Activated naive CD4-positive, alpha-beta T cell (primary cell): ENCODE measurements at places on chromosomes 5 and 9.
A peak's percentile ranks its signal among the peaks of the same experiment; 100 is the strongest.

DNA sequence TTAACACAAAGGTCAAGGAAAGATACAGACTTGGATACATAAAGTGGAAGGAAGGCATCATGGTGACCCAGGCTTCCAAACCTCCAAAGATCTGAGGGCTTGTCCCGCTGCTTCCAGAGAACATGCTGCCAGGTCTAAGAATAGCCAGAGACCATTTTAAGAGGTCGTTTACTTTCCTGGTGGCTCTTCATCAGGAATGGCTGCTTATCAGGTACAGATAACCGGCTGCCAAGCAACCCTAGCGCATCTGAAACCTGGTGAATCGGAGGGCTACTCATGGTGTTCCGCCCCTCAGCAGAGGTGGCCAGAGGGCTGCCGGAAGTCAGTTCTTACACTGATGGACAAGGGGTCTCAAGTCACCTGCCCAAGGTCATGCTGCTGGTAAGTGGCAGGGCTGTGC is 251.3 kb upstream of the DAP start:
- DNase-seq: no peak

DNA sequence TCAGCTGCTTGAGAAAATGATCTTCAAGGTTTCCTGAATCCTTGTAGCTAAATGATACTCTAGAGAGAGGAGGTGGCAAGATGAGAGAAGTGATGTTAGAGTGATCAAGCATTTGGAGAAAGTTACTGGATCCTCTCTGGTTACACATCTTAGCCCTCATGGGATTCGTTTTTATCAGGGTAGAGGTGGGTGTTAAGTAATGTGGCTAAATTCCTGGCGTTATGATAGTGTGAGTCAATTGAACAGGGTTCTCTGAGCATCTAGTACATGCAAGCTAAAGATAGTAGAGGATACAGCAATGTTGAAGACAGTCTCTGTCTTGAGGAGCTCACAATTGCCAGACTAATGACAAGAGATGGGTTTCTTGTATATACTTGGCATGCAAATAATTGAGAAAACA is 123.7 kb downstream of the PSD2 start:
- no peak for DNase-seq

DNA sequence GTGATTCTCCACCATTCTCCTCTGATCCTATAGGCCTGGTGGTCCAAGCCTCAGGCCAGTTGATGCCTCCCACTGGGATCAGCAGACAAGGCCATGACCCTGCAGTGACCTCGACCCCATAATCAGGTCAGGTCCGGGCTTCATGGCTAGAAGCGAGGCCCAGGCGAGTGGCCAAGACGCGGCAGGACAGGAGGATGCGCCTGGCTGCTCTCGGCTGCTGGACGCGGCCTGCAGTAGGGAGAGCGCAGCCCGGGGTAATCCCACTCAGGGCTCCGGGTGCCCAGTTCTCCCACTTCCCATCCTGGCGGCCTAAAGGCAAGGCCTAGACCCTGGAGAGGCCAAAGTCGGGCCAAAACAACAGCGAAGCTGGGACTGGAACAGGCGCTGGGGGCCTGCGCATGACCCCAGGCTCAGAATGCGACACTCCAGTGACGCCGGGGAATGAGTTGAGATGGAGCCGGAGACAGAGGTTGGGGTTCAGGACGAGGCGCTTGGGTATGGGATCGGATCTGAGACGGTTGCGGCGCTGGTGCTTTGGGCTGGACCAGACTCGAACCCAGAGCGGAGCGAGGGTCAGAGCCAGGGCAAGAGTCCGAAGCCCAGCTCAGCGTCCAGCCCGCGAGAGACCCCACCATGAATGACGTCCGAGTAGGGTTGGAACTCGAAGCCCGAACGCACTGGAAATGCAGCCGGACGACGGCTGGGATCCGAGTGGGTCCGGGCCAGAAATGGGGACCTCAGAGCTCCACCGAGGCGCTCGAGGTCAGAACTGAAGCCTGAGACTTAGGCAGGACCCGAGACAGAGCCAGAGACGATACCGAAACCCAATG is 3.2 kb downstream of the LHX6 start:
- DNase-seq: no peak

- DNase-seq: no peak
Observed at GRCh38 chr9:108386859-108387384, 468.9 kb downstream of the ACTL7B start.

DNA sequence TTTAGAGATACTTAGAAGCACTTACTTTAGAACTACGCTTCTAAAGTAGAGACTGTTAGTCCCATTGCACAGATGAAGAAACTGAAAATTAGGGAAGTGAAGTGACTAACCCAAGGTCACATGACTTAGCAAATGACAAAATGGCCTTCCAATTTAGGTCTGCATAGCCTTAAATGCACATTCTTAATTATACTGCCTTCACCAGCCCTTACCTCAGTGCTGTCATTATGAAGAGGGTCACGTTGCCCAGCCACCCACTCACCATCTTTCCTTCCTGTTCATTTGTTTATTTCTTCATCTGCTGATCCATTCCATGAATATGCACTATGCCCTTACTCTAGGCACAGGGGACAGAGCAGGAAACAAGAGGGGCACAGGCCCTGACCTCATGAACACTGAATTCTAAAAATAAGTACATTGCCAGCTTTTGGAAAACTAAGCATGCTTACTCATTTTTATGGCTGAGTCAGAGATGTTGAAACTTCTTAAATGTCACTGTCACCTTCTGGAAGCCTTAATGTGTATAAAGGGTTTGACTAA is 8.6 kb downstream of the HAVCR2 start:
- no peak for DNase-seq

- DNase-seq: no peak
Observed at GRCh38 chr9:131181091-131181681, 55.8 kb downstream of the NUP214 start.

GRCh38 chr9:17859228-17859627 is 280.4 kb downstream of the SH3GL2 start:
- no peak for DNase-seq

- DNase-seq: no peak
Observed at GRCh38 chr9:135669616-135670285, 6.6 kb downstream of the LCN9 start.

- DNase-seq: no peak
Observed at GRCh38 chr9:17789316-17789715, 210.4 kb downstream of the SH3GL2 start.

GRCh38 chr5:96702503-96703383 is 40.6 kb downstream of the CAST start:
- peak; percentile 47 for DNase-seq

DNA sequence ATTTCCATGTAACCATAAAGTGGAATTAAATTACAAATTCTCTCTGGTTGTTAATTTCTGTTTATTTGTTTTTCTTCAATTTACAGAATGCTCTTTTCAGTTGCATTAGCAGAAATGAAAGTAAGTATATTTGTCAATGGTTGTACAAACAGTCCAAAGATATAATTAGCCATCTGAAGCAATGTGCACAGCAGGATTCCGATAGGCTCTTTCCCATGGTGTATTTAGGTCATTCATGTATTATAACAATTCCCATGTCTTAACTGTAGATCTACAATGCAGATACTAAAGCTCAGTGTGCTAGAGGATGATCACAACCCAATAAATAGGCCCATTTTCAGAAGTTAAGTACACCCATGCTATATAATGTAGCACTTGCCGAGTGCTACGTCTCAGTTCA is 43.8 kb downstream of the RECK start:
- no peak for DNase-seq

GRCh38 chr9:7799234-7799943 is at the start of gene DMAC1:
DMAC1 (minus strand) TSS chr9:7799778; CDS start chr9:7799734, 44 bp downstream.
- DNase-seq: peak; percentile 51

GRCh38 chr5:40688996-40689395 is 9.3 kb downstream of the PTGER4 start:
- no peak for DNase-seq

DNA sequence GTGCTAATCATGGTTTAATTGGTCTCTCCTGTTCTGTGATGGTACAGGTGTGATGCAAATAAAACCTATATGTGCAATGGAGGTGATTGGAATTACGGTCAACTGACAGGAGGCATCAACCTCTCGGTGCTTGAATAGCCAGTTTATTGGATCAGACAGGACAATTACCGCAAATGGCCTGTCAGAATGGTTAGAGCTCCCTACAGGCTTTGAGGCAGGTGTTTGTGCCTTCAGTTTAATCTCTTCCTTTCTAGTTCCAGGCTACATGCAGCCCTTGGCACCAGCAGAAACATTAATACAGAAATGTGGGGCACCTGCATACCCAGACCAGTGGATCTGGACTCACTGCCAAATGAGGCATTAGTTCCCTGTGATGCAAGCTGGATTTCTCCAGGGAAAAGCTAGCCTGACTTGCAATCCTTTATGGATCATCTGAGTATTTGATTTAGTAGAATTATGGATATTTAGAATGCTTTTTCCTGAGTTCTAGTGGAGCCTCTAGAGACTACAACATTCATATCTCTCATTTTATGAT is 128.6 kb downstream of the MAT2B start:
- no peak for DNase-seq

- DNase-seq: no peak
Observed at GRCh38 chr5:145495196-145495595, 339.9 kb downstream of the PRELID2 start.

GRCh38 chr5:55991768-55992486 is 2.8 kb downstream of the IL6ST start:
- no peak for DNase-seq

DNA sequence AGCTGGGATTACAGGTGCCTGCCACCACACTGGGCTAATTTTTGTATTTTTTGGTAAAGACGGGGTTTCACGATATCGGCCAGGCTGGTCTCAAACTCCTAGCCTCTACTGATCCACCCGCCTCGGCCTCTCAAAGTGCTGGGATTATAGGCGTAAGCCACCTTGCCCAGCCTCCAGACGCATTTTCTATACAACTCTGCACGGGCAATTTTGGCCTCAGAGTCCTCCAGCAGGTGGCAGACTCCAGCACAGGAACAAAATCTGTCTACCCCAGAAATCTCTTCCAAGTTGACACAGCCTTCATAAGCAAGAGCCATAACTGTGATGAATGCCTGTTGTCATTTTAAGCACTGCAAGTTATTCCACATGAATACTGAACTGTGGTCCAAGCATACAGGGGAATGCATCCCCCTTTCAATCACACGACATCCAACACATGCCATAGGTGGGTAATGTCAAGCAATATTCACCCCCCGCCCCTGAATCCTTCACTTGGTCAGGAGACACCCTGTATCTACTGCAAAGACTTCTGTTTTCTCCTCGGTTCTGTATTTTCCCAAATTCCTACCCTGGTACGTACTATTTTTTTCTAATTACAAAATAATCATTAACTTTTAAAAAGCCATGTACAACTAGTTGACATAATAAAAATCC is 50.8 kb downstream of the ALDH7A1 start:
- DNase-seq: no peak

DNA sequence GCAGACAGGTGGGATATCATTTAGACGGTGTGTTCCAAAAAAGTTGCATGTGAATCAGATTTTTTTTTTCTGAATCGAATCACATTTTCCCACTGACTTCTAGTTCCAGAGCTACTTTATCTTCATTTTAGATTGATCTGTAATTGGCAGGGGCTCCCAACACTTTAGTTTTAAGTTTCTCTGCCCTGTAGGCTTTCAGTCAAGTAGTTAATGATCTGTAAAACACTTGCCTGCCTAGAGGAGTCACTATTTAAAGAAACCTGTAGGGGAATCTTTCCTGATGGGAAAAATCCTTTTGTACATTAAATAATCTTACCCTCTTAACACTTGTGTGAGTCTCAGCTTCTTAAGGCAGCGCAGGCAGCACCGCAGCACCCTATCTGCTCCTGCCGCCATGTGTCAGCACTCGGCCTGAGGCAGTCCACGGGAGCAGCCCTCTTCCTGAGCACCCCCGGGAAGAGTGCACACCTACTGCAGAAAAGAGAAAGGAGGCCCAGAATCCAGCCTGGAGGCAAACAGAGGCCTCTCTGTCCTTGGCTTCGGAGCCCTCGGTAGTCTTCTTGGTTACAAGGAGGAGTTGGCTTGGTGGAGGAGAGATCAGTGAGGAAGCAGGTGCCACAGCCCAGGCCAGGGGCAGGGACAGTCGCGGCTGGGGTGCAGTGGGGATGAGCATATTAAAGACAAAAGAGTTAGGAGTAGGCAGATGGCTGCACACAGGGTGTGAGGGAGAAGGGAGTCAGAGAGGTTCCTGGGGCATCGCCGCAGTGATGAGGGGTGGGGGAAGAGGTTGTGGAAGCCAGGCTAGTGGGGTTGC is 209.3 kb downstream of the GAPVD1 start:
- no peak for DNase-seq

DNA sequence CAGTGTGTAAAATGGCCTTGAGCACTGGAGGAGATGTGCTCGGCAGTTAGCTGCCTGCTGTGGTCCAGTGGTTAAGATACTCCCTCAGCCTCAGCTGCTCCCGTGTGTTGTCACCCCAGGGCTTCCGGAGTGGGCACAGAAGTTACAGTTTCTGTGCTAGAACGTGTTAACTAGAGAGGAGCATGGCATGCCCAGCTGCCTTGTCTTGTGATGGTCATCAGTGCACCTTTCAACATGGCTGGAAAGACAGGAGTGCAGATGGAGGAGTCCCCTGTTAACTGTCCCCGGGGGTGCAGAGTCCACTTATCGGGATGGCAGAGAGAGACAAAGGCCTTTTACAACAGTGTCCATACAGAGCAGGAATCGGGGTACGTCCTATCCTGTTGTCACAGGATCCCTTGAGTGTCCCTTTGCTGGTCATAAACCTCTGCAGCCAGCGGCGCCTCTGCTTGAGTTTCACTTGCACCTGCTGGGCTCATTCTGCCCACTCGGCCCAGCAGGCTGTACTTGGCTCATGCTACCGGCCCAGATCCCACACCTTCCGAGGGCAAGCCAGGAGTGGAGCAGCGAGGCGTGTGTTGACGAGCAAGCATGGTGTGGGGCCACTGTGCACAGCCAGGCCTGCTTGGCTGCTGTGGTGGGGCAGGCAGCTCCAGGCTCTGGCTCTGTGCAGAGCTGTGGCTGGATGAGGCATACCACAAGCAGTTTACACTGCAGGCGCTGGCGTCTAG is 112.6 kb downstream of the EHMT1 start:
- DNase-seq: no peak

- DNase-seq: no peak
Observed at GRCh38 chr9:116204252-116204882, 50.8 kb downstream of the PAPPA start.

DNA sequence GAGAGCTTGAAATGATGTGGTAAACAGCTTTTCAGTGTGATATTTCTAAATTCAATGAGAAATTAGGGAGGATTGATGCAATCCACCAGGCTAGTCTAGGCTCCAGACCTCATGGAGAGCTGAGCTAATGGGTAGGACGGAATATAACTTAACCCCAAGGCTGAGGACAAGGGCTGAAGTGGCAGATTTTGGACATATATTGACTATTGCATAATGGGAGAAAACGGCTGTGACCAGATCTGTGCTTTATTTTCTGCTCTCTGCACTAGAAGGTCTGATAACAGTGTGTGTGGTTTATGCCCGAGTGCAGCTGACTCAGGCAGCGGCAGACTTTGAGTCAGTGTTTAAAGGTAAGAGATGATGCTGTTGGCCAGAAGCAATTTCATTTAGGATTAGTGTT is 70.6 kb downstream of the ACTBL2 start:
- no peak for DNase-seq
